ENCODE measurements at places on chromosomes 3 and 15. TPM values are rescaled to one million over a fixed set of nuclear protein-coding genes. Genes with fewer than 3 reads are reported as not detected.

RTP3 gene
- total RNA-seq = not detected

LNP1 gene
- total RNA-seq = 3.1 TPM

TLR9 gene
- not detected for total RNA-seq

SEMA6D gene
- total RNA-seq = 7.5 TPM

GRIP2 gene
- 0.18 TPM for total RNA-seq

UBA3 gene
- total RNA-seq = 63.8 TPM

CD80 gene
- total RNA-seq = not detected

SKOR1 gene
- not detected for total RNA-seq

DPP8 gene
- total RNA-seq = 17.4 TPM

CLDN16 gene
- total RNA-seq = not detected

DAZL gene
- total RNA-seq = not detected

TIGIT gene
- total RNA-seq = not detected

RHOV gene
- total RNA-seq = 0.82 TPM
